ENCODE measurements at places on chromosomes 5 and 9.

DNA sequence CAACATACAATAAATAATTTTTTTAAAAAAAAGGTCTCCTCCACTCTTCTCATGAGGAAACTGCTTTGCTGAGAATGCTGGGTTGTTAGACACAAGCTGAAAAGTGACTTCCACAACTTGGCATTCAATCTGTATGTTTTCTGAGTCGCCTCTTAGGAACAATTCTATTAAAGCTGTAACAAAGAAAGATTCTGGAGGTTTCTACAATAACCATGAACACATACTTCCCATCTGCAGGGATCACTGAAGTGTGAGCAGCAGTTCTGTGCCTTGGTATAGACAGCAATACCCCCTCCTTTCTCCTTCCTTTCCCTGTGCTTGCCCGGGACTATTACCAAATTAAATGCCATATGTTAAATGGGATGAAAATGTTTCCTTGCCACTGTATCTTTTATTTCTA is 1.5 kb downstream of the DIRAS2 start:
- no peak for DNase-seq

DNA sequence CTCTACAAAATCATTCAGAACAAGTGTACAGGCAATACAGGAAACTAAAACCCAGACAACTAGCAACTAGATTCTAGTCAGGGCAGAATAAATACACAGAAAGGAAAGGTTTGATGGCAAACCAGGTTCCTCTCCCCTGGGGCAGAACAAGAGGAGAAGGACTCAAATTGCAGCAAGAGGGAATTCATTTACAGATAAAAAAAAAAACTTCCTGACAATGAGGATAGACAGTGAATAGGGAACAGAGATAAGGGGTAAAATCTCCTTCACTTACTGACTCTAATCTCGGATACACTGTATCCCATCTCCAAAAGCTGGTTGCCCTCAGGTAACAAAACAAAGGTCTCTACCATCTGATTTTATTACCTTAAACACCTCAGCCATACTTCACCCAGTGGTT is 244.0 kb downstream of the SEC61B start:
- DNase-seq = no peak

- DNase-seq = no peak
Observed at GRCh38 chr5:166865206-166865605, 1426.2 kb upstream of the WWC1 start.

DNA sequence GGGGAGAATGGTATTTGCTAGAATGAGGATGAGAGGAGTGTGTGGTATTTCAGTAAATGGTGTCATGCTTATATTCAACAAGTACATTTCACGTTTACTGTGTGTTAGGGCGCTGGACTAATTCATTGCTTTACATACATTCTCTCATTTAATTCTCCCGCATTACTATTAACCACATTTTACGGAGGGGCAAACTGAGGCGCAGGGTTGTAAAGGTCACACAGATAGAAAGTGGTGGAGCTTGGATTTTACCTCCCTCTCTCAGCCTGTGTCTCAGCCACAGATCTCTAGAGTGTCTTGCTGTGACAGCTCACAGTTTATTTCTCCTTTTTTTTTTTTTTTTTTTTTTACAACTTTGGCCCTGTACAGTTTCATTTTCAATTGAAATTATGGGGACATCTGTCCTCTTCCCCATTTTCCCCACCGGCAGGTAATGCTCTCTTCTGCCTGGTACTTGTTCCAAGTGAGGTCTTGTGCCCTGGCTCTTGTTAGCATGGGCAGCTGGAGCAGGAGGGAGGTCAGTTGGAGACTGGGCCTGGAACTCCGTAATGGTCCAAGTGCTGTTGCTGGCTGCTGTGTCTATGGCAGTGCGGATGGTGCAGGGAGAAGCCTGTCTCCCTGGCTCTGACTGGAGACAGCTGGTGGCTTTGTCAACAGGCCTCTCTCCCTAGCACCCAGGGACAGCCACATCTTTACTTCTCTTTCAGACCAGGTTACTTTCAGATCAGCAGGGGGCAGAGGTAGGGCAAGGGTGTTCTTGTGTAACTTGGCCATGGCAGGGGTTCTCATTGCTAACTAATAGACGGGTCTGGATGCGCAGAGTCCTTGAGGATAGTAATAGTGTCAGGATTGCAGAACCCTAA is 20.5 kb upstream of the NDST1 start:
- DNase-seq = peak; percentile 39

DNA sequence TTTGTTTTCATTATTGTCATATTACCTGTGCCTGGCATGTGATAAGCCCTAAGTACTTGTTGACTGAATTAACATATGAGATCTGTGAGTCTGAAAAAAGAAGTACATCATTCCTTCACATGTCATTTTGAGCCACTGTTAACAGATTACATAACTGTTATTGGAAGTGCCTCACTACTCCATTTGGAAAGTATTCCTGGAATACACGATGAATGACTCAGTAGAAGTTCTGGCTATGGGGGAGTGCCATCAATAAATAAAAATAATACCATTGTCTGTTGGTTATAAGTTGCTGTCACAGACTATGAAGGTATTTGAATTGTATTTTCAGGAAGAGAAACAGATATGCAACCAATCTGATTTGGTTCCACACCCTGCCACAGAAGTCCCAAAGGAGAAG is 12.9 kb downstream of the NIPSNAP3B start:
- no peak for DNase-seq

GRCh38 chr5:81849770-81850367 is 99.0 kb upstream of the SSBP2 start:
- DNase-seq = no peak

All from dermis microvascular lymphatic vessel endothelial cell (primary cell).